ENCODE measurements at places on chromosomes 4 and X.

GRCh38 chr4:105909787-105910281 lies 14.6 kb downstream of the NPNT start:
- no peak for DNase-seq

DNA sequence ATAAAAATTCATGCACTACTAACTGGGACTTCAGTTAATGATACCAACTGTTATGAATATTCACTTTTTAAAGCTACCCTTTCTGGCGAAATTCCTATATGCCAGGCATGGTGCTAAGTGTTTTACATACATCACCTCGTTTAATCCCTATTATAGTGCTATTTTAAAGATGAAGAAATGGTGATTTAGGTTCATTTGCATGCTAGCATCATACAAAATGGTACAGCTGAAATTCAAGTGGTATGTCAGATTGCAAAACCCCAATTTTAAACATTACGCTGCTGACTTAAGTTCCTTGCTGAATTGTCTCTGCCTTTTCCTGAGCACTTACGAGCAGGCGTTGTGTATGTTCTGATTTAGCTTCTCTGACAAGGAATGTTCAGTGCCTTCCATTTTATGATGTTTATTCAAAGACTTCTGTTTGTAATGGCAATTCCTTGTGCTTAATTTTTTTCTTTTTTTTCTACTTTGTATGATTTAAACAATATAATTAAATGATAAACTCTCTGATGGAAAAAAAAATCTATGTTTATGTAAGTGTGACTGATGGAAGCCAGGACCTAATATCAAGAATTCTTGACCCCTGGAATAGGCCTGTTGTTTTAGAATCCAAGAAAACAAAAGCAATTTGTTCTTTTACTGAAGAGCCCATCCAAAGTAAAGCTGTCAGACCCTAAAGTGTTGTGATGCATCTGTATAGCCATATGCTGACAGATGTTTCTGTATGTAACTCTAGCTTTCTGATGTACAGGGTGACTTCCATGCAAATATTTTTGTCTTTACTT lies 148.1 kb downstream of the PCDH7 start:
- no peak for DNase-seq

DNA sequence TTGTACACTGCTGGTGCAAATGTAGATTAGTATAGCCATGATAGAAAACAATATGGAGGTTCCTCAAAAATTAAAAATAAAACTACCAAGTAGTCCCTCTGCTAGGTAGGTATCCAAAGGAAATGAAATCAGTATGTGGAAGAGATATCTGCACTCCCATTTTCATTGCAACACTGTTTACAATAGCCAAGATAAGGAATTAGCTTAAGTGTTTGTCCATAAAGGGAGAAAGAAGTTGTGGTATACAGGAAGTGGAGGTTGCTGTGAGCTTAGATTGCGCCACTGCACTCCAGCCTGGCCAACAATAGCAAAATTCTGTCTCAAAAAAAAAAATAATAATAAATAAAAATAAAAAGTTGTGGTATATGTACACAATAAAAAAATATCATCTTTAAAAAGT lies 325.0 kb upstream of the EMCN start:
- DNase-seq = no peak

DNA sequence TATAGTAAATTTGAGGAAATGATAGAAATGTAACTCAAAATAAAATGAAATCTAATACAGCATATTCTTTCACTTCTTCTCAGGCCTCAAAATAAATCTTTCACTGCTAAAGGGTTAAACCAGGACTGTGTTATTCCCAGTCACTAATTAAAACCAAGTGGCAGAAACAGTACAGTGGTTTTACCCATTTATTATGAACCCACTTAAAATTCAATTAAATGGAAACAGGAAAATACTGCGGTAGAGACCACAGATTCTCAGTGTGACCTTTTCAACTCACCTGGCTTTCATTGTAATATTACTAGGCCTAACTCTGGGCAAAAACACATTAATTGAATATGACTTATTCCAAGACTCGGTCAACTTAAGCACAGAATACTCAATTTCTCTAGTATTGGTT lies 176.5 kb upstream of the DKK2 start:
- no peak for DNase-seq

Measured in NAMALWA (cell line).